Effector memory CD8-positive, alpha-beta T cell (primary cell): ENCODE measurements at places on chromosomes 1 and 21.

DNA sequence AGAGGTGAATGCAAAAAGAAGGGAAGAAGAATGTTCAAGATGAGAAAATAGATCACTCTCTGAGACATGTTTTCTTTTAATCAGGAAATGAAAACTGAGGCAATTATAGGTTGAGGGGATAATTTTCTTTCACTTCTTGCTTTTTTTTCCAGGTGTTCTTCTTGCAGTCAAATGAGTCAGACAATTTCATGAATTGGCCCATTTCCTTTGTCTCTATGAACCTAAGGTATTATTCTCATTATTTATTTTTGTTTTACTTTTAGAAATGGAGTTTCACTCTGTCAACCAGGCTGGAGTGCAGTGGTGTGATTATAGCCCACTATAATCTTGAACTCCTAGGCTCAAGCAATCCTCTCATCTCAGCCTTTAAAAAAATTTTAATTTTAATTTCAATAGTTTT lies 3.5 kb upstream of the VASH2 start:
- H3K27ac ChIP-seq = no peak overlapping the region
- H3K27me3 ChIP-seq = peaks cover 18% of the 10 kb centered on the region

DNA sequence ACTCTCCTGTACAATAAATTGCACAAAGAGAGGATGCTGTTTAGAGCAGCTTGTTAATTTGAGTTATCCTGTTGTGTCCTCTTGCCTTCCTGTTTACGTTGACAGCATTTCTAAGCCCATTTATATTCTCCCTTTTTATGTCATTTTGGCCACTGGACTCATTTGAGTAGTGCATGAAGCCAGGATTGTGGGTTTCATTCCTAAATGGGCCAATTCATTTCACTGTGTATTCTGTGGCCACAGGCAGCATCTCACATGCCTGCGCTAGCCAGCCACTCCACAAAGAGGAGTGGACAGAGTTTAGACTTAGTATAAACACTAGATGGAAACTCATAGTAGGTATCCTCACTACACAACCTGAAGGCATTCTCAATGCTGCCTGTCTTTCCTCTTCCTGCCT lies 73.4 kb downstream of the DTL start:
- H3K4me3 ChIP-seq = no peak overlapping the region
- no peak overlapping the region for H3K27ac ChIP-seq
- no peak for DNase-seq

DNA sequence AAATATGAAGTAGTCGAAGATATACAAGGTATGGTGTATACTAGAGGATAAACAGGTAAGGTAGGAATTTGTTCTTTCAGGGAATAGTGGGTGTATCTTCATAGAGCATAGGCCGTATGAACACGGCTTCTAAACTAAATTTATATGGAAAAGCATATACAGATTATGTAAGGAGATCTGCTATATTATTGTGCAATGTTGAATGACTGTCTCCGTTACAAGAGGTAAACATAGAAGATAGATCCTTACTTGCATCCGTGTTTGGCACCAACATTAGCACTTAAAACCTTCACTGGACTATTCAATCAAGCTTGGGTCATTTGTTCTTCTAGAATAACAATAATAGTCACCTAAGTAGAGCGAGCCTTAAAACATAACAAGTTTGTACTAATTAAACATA lies 45.9 kb downstream of the CLEC20A start:
- no peaks in the 10 kb centered on the region for H3K36me3 ChIP-seq
- H3K4me1 ChIP-seq = no peaks in the 10 kb centered on the region
- no peaks in the 10 kb centered on the region for H3K27me3 ChIP-seq
- H3K27ac ChIP-seq = no peak overlapping the region
- DNase-seq = no peak

GRCh38 chr1:62391369-62391971 lies 45.4 kb upstream of the USP1 start:
- DNase-seq = peak; percentile 21
- no peaks in the 10 kb centered on the region for H3K4me1 ChIP-seq
- H3K4me3 ChIP-seq = no peak overlapping the region
- H3K27ac ChIP-seq = no peak overlapping the region
- peaks cover 25% of the 10 kb centered on the region for H3K27me3 ChIP-seq
